Stimulated activated CD4-positive, alpha-beta T cell treated with anti-CD3 and anti-CD28 coated beads, Interleukin-2, amount 100 ng/mL, for 48 hours (primary cell): ENCODE measurements at places on chromosomes 4 and X.

DNA sequence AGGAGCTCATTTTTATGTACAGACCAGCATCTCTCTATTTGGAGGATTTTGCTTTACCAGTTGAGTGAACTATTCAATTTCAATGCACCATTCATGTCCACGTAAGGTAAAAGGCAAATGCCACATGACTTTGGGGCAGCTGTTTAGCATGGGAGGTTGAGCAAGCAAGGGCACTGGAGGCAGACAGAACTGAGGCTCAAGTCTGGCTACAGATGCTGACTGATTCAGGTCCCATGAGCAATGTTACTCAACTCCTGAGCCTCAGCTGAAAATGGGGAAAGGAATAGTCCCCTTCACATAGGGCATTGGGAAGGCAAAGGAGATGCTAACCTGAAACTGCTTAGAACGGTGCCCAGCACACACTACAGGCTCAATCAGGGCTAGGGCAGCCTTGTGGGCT, 93.0 kb upstream of the MTM1 start:
- DNase-seq = no peak

DNA sequence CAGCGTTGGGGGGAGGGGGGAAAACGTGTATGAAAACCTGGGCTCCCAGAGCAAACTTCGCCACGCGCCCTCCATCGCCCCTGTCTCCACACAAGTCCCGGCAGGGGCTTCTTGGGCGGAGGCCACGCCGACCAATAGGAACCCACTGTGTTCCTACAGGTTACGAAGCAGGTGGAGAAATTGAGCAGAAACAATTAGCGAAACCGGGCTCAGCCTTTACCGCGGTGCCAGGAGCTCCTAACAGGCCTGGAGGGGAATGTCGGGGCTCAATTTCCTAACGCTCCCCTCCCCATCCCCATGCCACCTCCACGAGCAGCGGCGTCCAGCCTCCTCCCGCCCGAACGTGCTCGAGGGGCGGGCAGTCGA, 589 bp upstream of the KIT start:
- DNase-seq = no peak

GRCh38 chr4:151314479-151314878, 10.9 kb downstream of the SH3D19 start:
- no peak for DNase-seq

DNA sequence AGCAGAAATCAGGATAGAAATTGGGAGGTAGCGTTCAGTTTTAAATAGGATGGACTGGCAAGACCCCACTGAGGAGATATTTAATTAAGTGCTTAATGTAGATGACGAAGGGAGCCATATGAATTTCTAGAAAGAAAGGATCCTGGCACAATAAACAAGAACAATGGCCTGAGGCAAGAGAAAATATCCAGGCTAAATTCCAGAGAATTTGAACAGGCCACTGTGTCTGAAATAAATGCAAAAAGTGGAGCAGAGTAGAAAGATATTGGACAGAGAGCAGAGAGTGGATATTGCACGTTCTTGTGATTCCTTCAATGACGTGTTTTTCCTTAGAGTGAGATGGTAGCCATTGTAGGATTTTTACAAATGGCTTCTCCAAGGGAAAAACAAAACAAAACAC, 1504.8 kb downstream of the C4orf33 start:
- no peak for DNase-seq

- DNase-seq = no peak
Measured at GRCh38 chr4:3253808-3254207, 4.8 kb downstream of the MSANTD1 start.

- DNase-seq = no peak
Measured at GRCh38 chr4:16717266-16717970, 181.0 kb downstream of the LDB2 start.

GRCh38 chrX:27444093-27444908, 18.8 kb downstream of the PPP4R3C start:
- no peak for DNase-seq

GRCh38 chr4:168484626-168485025, 4.3 kb upstream of the DDX60L start:
- no peak for DNase-seq

- DNase-seq = no peak
Measured at GRCh38 chrX:126723881-126724280, 95.6 kb upstream of the PRR32 start.

GRCh38 chr4:145044341-145044740, 53.7 kb downstream of the ANAPC10 start:
- no peak for DNase-seq

GRCh38 chr4:3522326-3522640, 9.9 kb downstream of the LRPAP1 start:
- DNase-seq = no peak

- DNase-seq = no peak
Measured at GRCh38 chrX:9953396-9953795, 13.8 kb upstream of the CLDN34 start.

DNA sequence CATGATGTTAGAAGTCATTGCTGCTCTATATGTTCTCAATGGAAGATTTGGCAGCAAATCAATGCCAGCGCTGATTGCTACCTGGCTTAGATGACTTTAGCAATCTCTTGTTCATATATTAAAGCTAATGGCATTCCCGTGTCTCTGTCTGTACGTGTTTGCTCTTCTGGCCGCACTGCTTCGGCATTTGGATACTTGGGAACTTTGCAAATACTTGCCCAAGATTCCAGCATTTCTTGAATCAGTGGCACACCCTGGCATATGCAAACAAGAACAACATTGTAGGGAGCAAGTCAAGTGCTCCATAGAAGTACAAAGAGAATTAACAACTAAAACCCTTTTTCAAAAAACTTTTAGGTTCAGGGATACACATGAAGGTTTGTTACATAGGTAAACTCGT, 128.9 kb upstream of the TMEM164 start:
- DNase-seq = no peak

DNA sequence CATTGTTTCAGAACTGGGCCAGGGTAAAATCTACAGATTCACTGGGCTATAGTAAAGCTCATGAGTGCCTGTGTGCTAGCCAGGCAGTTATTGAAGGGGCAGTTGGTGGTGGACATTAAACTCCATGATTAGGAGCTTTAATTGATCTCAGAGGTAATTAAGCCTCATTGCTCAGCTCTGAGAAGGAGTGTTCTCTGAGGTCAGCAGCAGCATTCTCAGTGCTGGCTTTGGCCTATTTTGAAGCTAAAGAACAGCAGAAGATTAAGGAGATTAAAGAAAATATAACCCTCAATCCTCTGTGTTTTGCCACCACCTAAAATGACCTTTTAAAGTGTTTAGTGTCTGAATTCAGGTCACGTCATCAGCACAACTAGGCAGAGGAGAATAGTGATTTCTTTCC, 42.5 kb downstream of the EGF start:
- no peak for DNase-seq

GRCh38 chr4:60089546-60090273, 1110.4 kb upstream of the ADGRL3 start:
- DNase-seq = no peak

GRCh38 chrX:148457279-148457678, 43.1 kb upstream of the AFF2 start:
- DNase-seq = no peak

GRCh38 chr4:40303751-40304150, 31.4 kb upstream of the CHRNA9 start:
- DNase-seq = no peak

DNA sequence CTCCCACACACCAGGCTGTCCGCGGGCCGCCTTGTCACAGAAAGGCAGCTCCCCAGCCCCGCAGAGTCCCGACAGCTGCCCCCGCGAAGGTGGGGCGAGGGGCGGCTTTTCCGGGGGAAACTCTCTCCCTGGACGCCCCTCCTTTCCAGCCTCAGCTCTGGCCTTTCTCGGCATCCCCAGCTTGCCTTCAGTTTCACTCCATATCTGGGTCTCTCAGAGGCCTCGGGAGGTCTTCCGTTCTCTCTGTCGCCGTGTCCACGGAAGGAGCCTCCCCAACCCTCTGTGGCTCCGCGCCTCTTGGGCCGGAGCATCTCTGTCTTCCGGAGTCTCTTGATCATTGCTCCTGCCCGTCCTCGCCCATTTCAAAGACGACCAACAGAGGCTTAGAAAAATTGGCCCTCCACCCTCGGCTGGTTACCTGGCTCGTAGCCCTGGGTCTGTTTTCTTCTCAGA, 6.1 kb upstream of the MSX1 start:
- DNase-seq = no peak

- no peak for DNase-seq
Measured at GRCh38 chr4:2696423-2696822, 59.7 kb downstream of the TNIP2 start.

- no peak for DNase-seq
Measured at GRCh38 chr4:185879666-185880312, 67.8 kb upstream of the SORBS2 start.

DNA sequence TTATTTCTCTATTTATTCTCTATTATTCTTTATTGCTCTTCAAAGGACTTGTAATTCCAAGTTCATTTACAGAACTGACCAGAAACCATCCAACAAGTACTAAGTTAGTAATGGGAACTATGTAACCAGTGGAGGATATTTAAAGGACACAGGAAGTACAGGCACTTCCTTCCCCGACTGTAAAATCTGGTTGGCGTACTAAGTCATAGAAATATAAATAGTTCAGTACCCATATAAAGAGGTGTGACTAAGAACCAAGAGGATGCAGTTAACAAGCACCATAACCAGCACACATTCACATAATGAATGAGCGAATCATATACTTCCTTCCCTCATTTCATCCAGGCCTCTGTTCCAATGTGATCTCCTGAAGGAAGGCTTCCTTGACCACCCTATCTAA, 3.6 kb upstream of the EIF4E start:
- no peak for DNase-seq

DNA sequence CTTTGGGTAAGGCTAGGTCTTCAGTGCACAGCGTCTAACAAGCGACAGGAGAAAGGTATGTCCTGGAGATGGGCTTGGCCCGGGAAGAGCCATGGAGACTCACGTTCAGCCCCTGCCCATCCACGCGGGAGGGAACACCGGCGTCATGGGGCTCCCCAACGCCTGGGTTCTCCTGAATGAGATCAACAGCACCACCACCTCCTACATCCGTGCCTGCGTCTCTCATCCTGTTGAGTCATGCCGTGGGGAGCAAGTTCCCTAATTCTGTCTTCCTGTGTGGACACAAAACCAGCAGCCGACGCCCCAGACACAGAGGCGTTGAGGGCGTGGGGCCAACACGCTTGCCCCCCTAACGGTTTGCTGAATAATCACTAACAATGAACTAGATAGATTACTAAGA, 20.1 kb upstream of the IL3RA start:
- no peak for DNase-seq

DNA sequence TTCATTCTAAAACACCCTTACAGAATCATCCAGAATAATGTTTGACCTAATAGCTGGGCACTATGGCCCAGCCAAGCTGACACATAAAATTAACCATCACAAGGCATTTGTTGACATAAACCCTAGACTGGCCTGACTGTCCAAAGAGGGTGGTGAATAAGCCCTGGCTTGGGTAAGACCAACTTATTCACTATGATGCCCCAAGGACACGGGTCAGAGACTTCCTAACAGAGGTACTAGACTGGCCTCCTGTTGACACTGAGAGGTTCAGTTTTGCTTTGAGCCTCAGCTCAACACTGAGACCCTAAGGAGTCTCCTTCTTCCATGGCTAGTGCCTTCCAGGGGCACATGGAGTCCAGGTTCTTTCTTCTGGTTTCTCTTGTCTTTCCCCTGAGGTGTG, 21.3 kb downstream of the FGF2 start:
- no peak for DNase-seq

DNA sequence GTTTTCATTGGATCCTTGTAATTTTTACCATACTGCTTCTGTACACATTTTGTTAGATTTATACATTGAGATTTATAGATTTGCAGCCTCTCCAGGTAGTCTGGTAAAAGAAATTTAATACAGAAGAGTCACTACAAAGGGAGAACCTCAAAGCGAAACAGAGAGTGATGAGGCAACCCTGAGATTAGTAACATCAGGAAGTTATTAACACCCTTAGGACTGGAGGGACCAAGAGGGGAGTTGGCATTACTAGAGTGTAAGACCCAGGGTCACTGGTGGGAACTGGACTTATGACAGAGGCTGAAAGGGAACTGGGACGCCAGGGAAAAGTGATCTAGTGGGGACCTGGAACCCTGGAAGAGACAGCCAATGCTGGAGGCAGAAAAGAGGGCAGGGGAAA, 20.6 kb upstream of the MAML3 start:
- DNase-seq = no peak

GRCh38 chr4:139295942-139296299, 5.4 kb upstream of the NAA15 start:
- DNase-seq = no peak

GRCh38 chr4:89245459-89245858, 62.1 kb downstream of the GPRIN3 start:
- no peak for DNase-seq

DNA sequence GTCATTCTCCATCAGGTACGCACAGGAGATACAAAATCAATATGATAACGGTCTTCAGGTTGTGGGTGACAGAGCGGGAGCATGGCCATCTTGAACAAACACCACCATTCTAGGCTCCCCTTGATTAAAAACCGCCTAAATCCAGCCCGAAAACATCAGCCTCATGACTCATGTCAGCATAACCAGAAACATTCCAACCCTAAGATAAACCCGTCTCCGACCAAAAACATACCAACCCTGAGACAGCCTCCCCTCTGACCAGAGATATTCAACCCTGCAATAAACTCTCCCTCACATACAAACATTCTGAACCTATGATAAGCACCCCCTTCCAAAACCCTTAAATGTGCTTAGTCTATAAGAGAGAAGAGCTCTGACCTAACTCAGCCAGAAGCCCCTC, 157.9 kb downstream of the DHRSX start:
- no peak for DNase-seq

DNA sequence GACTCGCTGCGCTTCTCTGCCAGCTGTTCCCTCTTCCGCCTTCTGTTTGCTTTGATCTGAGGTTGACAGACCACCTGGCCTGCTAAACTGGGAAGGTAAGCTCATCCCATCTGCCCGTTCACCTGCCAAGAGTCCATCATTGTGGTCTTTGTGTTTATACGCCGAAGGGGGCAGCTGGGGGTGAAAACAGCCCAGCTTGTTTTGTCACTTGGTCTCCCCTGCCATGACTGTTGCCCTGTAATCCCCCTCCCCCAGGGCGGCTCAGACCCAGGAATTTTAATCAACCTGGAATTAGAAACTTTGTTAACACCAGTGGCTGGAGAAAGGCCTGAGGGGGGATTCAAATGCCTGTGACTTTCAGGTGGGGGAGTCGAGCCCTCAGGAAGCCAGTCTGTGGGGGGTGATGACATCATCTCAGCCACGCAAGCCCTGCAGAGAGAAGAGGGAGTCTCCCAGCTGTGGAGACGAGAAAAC, 333.3 kb downstream of the BCOR start:
- DNase-seq = no peak
